Frontal cortex (tissue), 4 donors: ENCODE measurements at places on chromosomes 16 and 17.

DNA sequence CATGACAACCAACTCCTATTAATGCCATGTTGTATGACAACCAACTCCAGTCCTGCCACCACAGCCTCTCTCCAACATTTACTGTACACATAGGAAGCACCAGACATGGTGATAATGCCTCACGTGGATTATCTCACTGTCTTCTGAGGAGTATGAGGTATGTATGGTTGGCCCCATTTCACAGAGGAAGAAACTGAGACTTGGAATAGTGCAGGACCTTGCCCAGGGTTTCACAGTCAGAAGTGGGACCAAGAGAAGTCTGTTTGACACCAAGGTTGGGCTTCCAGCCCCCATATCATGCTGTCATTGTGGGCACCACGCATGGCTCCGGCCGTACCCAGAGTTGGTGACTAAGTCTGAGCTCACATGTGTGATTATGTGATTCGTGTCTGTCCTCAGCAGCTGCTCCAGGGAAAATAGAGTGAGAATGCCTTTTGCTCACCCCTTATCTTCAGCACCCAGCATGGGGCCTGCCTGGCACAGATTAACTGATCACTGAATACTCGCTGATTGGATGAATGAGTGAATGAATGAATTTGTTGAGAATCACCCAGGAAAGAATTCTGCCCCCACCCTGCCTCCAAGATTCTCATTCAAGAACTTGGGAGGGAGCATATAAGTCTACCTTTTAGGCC lies 204.1 kb upstream of the NLRP1 start:
- no peak for DNase-seq

DNA sequence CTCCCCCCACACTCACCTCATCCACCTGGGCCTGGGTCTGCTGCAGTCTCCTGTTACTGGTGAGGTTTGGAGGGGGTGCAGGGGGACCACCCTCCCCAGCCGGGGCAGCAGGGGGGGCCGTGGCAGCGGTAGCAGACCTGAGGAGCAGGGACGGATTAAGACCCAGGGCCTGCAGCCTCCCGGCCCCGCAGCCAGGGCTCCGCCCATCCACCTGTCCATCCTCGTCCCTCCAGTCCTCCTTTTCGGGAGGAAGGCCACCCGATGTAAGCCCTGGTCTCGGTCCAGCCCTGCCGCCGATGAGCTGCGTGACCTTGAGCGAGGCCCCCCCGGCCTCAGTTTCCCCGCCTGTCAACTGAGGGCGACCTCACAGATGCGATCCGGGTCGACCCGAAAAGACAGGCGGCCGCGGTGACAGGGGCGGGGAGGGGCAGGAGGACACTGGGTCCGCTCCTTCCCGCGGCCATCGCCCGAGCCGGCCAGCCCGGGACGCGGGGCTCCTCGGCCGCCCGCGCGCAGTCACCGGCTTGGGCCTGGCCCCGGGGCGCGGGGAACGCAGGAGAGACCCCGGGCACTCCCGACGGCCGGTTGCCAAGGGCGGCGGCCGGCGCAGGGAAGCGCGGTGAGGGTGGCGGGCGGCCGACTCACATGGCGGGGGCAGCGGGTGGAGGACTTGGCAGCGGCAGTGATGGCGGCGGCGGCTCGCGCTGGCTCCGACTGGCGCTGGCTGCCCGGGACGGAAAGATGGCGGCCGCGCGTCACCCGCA lies at the start of gene VAMP2:
Gene VAMP2, minus strand, starts transcription at position 716 of the 764 bp plus-strand sequence. Its CDS starts 69 bp downstream, at position 647.
- peak; percentile 82 for DNase-seq

DNA sequence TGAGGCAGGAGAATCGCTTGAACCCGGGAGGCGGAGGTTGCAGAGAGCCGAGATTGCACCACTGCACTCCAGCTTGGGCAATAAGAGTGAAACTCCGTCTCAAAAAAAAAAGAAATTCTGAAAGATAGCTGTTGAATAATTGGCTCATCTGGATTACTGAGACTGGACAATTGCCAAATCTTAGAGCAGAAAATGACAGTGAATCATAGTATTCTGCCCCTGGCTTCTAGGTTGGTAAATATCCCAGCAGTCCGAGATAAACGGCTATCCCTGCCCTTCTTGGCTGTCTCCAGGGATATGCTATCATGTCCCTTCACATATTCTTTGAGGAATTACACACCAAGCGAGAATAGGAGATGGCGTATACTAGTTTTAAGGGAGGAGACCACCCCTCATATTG lies 35.5 kb upstream of the METTL16 start:
- DNase-seq: no peak

DNA sequence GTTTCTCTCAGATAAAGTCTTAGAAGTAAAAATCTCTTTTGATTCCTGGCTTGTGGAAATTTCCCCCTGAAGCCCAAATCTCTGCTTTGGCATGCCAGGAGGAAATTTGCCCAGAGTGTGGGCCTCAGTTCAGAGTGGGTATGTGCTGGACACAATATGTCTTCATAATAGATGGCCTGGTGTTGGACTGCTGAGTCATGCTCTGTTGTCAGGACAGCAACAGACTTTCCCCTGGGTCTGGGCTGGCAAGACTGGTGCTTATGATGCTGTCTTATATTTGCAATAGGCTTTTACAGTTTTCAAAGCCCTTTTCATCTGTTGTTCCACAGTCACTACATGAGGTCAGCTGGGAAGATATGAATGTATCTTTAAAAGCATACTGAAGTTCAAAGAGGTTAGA lies 57.0 kb downstream of the SHISA9 start:
- no peak for DNase-seq

- DNase-seq: no peak
Observed at GRCh38 chr16:23064639-23065038, 84.6 kb downstream of the USP31 start.

DNA sequence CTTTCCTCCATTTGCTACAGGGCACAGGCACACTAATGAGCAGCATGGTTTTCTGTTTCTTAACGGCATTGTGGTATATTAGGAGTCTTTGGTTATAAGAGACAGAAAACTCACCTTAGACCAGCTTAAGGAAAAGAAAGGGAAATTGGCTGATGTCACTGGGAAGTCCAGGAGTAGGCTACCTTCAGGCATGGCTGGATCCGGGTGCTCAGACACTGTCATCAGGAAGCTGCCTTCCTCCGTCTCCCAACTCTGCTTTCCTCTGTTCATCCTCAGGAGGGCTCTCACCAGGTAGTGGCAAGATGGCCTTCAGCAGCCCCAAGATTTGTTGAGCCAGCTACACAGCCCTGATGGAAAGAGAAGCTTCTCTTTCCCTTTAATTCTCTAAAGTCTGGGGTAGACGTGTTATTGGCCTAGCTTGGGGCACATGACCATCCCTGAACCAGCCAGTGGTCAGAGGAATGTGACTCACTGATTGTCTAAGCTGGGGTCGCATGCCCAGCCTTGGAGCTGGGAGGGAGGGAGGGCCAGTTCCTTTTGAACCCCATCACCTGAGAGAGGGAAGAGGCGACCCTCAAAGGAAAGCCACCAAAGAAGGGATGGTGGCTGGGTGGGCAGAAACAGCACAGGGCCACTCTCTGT lies 117.4 kb downstream of the CLEC16A start:
- DNase-seq: no peak

DNA sequence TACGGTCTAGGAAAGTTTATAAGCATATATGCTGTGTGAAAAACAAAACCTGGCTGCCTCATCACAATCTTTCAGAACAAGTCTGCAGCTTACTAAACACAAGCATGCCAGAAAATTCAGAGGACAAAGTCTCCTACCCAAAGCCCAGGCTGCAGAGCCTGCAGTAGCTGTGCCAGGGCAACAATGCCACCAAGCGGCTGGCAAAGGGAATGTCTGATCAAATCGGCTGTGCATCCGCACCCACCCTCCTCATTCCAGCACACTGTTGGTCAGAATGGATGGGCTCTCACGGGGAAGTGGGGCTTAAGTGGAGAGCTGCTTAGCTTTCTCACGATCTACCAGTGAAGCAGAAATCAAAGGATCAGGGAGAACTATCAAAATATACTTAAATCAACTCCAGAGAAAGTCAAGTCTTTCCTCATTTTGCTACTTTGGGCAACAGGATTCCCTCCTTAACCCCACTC lies 73.5 kb downstream of the CYTH1 start:
- peak; percentile 80 for DNase-seq

DNA sequence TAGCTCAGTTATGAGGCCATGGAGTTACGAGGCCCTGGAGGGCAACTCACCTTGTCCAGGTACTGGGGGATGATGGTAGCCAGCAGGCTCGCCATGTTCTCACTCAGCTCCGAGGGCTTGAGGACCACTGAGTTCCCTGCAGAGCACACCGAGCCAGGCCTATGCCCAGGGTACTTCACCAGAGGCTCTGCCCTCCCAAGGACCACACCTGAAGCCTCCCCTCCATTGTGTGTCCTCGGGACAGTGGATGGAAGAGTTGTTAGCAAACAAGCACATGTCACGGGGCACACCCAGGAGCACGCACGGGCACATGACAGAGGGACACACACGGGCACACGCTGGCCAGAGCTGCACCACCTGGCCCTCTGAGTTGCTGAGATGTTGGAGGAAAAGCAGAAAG lies 5.6 kb downstream of the ALDH3A1 start:
- DNase-seq: no peak

DNA sequence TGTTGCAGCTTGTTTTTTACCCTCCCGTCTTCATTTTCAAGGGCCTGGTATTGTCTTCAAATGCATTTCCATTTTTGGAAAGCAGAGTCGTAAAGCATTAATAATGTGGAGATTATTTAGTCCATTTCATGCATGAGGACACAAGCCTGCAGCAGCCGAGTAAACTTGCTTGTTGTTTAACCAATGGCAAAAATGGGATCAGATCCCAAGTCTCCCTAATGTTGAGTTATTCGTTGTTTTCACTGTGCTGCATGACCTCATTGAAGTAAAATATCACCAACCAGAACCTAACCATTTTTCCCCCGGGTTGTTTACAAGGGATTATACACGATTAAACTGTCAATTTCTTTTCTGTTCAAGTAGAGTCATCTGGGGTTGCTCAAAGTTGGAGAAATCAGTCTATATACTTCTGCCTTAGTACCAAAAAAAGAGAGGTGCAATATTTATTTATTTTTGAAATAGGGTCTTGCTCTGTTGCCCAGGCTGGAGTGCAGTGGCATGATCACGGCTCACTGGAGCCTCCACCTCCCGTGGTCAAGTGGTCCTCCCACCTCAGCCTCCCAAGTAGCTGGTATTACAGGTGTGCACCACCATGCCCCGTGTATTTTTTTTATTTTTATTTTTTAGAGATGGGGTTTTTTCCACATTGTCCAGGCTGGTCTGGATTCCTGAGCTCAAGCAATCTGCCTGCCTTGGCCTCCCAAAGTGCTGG lies 12.4 kb downstream of the AMZ2 start:
- no peak for DNase-seq

DNA sequence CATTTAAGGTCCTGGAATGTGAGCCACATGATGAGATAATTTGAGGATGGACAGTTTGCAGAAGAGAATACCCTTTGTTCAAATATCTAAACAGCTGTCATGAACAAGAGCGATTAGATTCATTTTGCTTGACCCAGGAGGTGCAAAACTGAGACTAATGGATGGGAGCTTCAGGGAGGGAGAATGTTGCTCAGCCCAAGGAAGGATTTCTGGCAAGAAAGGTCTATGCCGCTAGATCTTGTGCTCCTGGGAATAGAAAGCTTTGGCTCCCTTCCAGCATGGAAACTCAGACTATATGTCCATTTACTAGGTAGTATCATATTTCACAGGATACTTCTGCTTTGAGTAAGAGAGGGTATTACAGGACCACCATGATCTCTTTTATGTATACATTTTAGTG lies 14.8 kb upstream of the CDH11 start:
- no peak for DNase-seq

DNA sequence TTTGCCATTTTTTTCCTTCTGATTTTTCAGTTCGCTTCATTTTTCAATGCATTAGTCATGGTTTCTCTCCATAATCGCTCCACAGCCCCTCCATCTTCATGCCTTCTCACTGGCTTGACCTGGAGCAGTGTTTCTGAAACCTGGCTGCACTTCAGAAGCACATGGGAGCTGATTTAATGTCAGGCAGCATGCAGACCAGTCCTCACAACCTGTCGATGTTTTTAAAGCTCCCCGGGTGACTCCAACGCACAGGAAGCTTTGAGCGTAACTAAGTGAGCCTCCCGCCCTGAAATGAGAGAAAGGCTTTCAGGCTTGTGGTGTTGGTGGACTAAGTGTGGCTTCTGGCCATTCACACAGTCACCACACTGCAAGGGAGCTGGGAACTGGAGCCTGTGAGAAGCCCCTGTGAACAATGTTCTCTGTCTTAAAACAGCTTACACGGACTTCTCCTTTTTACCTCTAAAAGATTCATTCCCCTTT lies 16.8 kb upstream of the DRG2 start:
- DNase-seq: no peak

- no peak for DNase-seq
Observed at GRCh38 chr17:49922095-49922494, 46.9 kb upstream of the DLX4 start.

GRCh38 chr17:43951750-43952149 lies 2.0 kb downstream of the PYY start:
- no peak for DNase-seq

- no peak for DNase-seq
Observed at GRCh38 chr16:58249388-58249779, 45.4 kb downstream of the PRSS54 start.

DNA sequence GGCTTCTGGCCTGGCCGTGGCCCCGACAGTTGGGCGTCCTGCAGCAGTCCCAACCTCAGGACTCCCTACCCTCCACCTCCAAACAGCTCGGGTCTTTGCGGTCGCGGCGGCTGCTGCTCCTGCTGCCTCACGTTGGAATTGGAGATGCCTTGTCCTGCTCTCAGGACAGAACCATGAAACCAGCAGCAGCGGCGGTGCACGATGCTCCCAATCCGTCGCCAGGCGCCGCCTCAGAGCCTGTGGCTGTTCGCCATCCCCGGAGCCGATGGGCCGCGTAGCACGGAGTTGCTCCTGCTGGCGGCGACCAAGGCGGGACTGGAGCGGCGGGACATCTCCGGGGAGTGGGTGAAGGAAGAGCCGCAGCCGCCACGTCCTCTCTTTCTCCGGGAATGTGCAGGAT lies 1965.9 kb downstream of the TP53TG3F start:
- DNase-seq: no peak

DNA sequence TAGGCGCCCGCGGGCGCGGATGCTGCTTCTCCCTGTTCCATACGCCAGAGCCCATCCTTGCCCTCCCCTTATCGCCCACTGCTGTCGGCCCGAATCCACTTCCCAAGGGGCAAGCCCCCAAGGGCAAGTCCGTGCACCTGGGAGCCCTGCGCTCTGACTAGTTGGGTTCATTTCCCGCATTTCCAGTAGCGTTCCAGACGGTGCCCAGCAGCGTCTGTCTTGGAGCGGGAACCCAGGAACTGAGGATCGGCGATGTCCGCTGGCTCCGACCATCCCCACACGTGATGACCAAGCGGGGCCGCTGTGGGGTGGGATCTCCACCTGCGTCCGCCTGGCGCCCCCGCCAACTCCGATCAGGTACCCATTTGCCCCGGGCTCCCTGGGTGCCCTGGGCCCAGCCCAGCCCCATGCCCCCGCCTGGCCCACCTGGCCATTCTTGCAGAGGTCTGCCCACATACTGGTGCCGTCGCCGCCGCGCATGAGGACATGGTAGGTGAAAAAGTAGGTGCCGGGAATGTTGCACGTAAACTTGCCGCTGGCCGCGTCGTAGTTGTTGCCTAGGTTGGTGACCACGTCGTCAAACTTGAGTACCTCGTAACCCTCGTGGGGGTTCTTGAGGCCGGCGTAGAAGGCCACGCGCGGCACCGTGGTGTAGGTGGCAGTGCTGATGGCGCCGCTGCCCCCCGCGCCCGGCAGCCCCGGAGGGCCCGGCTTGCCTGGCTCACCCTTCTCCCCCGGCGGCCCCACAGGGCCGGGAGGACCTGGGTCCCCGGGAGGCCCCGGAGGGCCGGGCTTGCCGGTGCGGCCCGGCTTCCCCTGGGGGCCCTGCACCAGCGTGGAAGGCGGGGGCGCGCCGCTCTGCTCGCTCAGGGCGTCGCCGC lies 837 bp downstream of the C1QL1 start:
- DNase-seq: no peak
